ENCODE measurements at places on chromosomes 4 and X. TPM values are rescaled to one million over a fixed set of nuclear protein-coding genes. Genes with fewer than 3 reads are reported as not detected.

RBMXL3 gene
- total RNA-seq, result not detected

FGFBP2 gene
- total RNA-seq, result not detected

GABRQ gene
- total RNA-seq, result not detected

PRRG1 gene
- 25.8 TPM for total RNA-seq

POU4F2 gene
- not detected for total RNA-seq

MAGEB17 gene
- total RNA-seq, result 0.19 TPM

F9 gene
- total RNA-seq, result not detected

SNCA gene
- total RNA-seq, result 56.8 TPM

ZIC3 gene
- not detected for total RNA-seq

ENAM gene
- not detected for total RNA-seq

CCDC158 gene
- total RNA-seq, result not detected

PPP4R3C gene
- total RNA-seq, result not detected

FAM9C gene
- not detected for total RNA-seq

ARMCX1 gene
- 38.5 TPM for total RNA-seq

TRIM61 gene
- 0.19 TPM for total RNA-seq

PRRG3 gene
- not detected for total RNA-seq

TKTL2 gene
- total RNA-seq, result not detected

ARHGAP4 gene
- 50.0 TPM for total RNA-seq

HS6ST2 gene
- total RNA-seq, result 0.36 TPM

SMIM10L2A gene
- 0.38 TPM for total RNA-seq

GPR50 gene
- total RNA-seq, result not detected

P2RY8 gene
- total RNA-seq, result not detected

NPY1R gene
- total RNA-seq, result 0.09 TPM

ZNF141 gene
- total RNA-seq, result 7.6 TPM

GPRASP3 gene
- total RNA-seq, result 8.5 TPM

KLHL4 gene
- 32.0 TPM for total RNA-seq

NOX1 gene
- total RNA-seq, result not detected

CXCL1 gene
- 33.4 TPM for total RNA-seq

AGTR2 gene
- not detected for total RNA-seq

PLAC1 gene
- not detected for total RNA-seq

BTK gene
- total RNA-seq, result 0.09 TPM

PTPN13 gene
- total RNA-seq, result 1.9 TPM

UGT2A3 gene
- not detected for total RNA-seq

SEPTIN11 gene
- total RNA-seq, result 282 TPM

Measured in endothelial cell of coronary artery (primary cell).